ENCODE measurements at places on chromosomes 11 and 22.

DNA sequence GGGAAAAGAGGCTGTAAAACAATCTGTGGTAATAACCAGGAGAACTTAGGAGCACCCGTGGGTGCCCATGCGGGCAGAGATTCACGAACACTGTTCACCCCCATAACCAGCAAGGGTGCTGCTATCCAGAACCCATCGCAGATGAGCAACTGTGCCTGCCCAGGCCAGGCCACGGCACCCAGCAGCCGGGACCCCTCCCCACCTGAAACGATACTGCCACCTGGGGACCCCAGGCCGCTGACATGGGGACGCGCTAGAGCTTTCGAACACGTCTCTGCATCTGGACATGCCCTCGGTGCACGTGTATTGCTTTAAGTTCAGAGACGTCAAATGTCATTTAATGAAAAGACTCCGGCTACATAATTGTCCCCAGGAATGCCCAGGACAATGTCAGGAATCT lies 14.3 kb upstream of the MUC2 start:
- DNase-seq, result no peak

DNA sequence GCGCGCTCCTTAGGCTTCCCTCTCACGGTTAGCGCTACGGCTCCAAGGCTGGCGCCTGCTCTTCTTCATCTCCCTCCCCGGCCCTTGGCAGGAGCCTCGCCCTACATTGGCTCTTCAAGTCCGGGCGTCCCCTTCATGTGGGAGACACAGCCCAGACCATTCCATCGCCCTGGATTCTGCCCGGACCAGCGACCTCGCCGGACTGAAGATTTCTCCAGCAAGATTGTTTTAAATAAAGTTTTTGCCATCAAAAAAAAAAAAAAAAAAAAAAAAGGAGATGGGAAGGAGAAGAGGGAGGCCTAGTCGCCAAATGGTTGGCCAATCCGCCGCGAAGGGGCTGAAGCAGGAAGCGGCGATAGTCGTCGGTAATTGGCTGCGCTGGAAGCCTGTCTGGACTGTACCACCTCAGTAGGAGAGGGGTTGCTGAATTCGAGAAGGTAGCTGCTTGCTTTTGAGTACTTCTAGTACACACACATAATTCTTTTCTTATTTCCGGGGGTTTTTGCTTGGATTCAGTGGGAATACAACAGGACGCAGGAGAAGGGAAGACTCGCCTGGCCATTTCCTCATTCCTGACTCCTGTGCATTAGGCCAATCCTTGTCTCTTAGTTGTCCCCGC lies 688 bp upstream of the ZDHHC5 start:
- DNase-seq, result peak; percentile 99

DNA sequence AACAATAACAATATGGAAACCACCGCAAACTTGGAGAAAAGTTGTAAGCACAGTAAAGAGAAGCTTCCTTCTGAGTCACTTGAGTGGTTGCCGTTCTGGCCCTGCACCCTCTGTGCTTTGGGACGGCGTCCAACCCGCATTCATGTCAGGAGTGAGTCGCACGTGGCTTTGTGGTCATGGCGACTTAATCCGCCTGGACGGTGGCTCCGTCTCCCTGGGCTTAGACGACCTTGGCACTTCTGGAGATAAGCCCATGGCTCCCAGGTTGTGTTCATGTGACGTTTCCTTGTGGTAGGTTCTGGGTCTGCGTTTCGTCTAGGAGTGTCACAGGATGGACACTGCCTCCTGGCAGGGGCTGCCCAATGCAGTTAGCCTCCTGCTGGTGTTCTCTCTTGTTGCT lies 40.5 kb downstream of the TPCN2 start:
- DNase-seq, result peak; percentile 89

DNA sequence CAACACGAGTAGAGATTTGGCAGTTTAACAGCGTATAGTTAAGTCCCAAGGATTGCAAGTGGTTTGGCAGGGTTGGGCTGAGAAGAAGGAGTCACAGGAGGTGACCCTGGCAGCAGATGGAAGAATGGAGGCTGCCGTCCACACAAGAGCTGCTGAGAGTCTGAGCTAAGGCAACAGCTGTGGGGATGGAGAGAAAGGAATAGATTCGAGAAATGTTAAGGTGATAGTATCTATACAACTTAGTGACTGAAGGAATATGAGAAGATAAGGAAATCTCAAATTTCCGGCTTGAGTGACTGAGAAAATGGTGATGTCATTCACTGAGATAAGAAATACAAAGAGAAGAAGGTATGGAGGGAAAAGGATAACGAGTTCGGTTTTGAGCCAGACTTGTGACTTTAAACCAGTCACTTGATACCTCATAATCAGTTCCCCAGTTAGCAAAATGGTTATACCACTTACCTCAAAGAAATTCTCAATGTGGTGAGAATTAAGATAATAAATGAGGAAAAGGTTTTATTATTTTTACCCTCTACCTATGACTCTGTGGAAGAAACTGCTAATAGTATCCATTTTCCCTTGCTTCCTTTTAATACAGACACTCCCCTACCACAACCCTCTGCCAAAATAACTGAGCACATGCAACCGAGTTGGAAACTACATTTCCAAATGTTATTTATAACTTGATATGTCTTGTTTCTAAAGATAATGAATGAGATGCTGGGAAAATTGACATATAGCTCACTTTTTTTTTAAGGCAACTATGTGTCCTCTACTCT lies 30.7 kb downstream of the FAM168A start:
- DNase-seq, result no peak

GRCh38 chr11:2530855-2531200 lies 86.0 kb downstream of the KCNQ1 start:
- DNase-seq, result no peak

- no peak for DNase-seq
Measured at GRCh38 chr11:14619603-14620531, 23.7 kb upstream of the PDE3B start.

DNA sequence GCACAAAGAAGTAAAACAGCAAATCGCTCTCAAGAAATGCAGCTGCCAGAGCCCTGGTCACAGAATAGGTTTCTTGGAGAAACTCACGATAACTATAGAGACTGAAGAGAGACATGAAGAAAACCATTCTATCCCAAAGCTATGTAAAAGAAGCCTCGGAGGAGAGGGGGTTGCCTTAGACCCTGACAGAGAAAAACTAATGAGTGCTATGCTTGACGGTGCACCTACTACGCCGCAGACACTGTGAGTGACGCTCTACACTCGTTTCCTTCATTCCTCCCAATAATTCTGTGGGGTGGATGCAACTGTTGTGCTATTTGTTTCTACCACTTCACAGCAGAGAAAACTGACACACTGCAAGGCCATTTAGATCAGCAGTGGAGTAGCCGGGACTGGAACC lies 121.8 kb downstream of the ETS1 start:
- DNase-seq, result no peak

DNA sequence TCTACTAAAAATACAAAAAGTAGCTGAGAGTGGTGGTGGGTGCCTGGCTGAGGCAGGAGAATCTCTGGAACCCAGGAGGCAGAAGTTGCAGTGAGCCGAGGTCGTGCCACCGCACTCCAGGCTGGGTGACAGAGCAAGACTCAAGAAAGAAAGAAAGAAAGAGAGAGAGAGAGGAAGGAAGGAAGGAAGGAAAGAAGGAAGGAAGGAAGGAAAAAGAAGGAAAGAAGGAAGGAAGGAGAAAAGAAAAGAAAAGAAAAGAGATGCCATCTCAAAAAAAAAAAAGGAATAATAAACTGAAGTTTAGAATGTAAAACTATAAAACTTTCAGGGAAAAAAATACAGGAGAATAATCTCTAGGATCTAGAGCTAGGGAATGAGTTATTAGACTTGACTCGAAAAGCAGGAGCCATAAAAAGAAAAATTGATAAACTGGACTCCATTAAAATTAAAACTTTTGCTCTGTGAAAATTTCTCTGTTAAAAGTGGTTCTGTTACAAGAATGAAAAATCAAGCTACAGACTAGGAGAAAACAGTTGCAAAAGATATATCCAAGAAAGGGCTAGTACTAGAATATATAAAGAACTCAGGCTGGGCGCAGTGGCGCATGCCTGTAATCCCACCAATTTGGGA lies 13.4 kb upstream of the SEPTIN5 start:
- no peak for DNase-seq

DNA sequence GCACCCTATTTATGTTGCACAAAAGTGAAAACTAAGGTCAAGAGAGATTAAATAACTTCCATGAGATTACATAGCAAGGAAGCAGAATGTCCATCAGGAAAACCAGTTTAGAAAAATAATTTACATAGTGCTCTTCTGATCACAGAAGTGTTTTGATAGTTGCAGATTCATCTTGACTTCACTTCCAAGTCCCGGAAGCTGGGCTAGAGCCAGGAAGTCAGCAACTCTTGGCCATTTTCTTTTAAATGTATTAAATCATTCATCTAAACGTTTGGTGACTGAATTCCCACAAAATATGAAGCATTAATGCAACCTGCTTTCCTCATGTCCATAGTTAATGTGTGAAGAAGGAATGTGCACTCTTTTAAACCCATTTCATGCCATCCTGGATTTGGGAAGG lies 29.7 kb downstream of the APLP2 start:
- DNase-seq, result no peak

DNA sequence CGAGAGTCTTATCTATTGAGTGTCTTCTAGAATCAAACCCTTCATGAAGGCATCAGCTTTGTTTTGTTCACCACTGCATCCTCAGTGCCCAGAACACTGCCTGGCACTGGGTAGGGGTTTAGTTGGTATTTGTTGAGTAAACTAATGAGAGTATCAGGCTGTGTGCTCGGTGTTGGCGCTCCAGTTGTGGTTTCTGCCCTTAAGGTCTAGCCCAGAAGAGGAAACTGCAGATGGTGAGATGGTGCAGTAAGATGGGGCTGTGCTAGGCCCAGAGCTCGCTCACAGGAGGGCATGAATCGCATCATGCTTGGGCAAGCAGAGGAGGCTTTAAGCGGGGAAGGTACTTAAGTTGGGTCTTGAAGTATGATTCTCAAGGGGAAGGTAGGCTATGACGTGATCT lies 97.2 kb downstream of the FBXO7 start:
- peak; percentile 66 for DNase-seq

GRCh38 chr11:117580866-117581265 lies 216.2 kb downstream of the DSCAML1 start:
- no peak for DNase-seq

All from hematopoietic multipotent progenitor cell treated with erythropoietin and hydrocortisone succinate and interleukin-3 and kit ligand, for 8 days (in vitro differentiated cells).